CD8-positive, alpha-beta memory T cell (primary cell): ENCODE measurements at places on chromosomes 7 and 10. TPM values are rescaled to one million over a fixed set of nuclear protein-coding genes. Genes with fewer than 3 reads are reported as not detected.

OR9A2 gene
- total RNA-seq: not detected

PTF1A gene
- not detected for total RNA-seq

CRHR2 gene
- not detected for total RNA-seq

DNAJC9 gene
- total RNA-seq: 75.0 TPM

CAMK2B gene
- 0.42 TPM for total RNA-seq

PRF1 gene
- total RNA-seq: 95.7 TPM

SRRM3 gene
- not detected for total RNA-seq

CPVL gene
- 1.3 TPM for total RNA-seq

FGFBP3 gene
- total RNA-seq: 3.6 TPM

GIMAP1 gene
- 10.0 TPM for total RNA-seq

C7orf57 gene
- 0.92 TPM for total RNA-seq

UPK3BL2 gene
- total RNA-seq: 7.4 TPM

ACTL6B gene
- not detected for total RNA-seq

KCNH2 gene
- 0.24 TPM for total RNA-seq

GRCh38 chr7:44431091-44431608 lies 59.3 kb downstream of the NUDCD3 start:
- DNase-seq: peak; percentile 20

- no peak for DNase-seq
Observed at GRCh38 chr10:123655751-123656150, 10.4 kb upstream of the GPR26 start.

GRCh38 chr7:45070254-45070642 lies 18.5 kb downstream of the NACAD start:
- DNase-seq: no peak

- no peak for DNase-seq
Observed at GRCh38 chr7:39379416-39379815, 186.8 kb upstream of the YAE1 start.

- DNase-seq: no peak
Observed at GRCh38 chr7:26958834-26959233, 94.4 kb upstream of the SKAP2 start.

GRCh38 chr7:12391922-12392615 lies 11.6 kb downstream of the VWDE start:
- no peak for DNase-seq

DNA sequence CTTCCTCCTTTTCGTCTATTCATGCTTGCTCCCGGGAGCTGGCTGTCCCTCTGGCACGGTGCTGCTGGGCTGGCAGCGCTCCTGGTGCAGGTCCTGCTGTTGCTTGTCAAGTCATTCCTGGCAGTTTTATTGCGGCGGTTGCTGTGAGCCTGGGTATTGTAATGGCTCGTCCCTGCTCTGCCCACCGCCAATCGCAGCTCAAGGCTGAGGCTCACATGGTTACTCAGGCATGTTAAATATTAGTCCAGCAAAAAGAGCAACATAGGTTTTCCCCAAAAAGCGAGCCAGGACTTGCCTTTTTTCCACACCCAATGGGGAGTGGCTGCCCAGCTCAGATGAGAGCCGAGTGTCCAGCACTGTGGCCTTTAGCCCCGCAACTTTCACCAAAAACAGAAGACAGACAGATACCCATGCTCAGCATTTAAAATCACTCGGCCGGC lies 492.9 kb upstream of the FOXK1 start:
- no peak for DNase-seq

GRCh38 chr10:9625304-9625703 lies 1392.4 kb upstream of the CELF2 start:
- DNase-seq: no peak

DNA sequence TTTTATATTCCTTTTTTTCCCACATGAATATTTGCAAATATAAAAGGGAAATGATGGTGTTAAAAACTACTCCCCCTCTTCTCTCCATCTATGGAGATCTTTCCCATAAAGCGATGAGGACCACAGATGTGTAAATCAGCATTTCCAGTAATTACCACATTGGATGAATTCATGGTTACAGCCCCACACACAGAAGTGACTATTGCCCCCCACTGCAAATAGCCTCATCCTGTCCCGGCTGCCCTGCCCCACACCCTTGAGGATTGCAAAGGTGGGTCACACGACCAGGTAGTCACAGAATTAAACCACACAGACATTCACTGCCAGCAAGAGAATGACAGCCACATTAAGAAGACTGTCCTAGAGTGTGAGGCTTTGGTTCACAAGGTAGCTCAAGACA lies 145.1 kb downstream of the DOCK4 start:
- DNase-seq: no peak

- no peak for DNase-seq
Observed at GRCh38 chr10:25125201-25125611, 49.6 kb upstream of the GPR158 start.

- DNase-seq: no peak
Observed at GRCh38 chr10:18759575-18759974, 100.3 kb downstream of the ARL5B start.

- no peak for DNase-seq
Observed at GRCh38 chr7:151833691-151834090, 43.2 kb downstream of the PRKAG2 start.

- no peak for DNase-seq
Observed at GRCh38 chr7:45683556-45684148, 109.5 kb downstream of the ADCY1 start.

DNA sequence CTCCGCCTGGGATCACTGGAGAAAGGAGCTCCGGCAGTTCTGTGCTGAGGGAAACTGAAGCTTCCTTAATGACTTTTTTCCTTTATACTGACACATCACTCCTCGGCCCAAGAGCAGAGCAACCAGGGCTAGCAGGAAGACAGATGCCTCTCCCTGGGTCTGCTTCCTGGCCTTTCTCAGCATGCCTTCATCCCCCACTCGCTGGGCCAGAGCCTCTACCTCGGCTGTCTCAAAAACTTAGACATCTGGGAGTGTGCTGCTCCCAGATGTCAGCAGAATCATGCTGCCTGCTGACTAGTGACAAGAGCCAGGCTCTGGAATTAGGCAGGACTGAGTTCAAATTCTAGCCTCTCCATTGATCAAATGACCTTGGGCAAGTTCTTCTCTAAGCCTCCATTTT lies 24.4 kb upstream of the LRRC4 start:
- no peak for DNase-seq

DNA sequence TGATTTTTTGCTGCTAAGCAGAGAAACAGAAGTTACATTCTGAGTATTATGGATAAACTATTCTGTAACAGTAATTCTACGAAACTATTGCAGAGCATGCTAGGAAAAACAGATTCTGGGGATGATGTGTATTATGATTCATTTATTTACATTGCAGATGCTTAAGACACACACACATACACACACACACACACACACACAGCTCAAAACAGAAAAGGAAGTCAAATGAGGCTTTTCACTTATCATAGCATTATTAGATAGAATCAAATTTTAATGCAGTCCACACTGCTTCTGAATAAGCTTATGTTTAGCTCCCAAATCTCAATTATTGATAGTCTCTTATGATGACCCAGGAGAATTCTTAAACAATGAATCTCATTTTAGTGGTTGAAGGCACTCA lies 307.2 kb downstream of the HGF start:
- no peak for DNase-seq

- DNase-seq: no peak
Observed at GRCh38 chr10:112299456-112299855, 16.3 kb downstream of the TECTB start.

DNA sequence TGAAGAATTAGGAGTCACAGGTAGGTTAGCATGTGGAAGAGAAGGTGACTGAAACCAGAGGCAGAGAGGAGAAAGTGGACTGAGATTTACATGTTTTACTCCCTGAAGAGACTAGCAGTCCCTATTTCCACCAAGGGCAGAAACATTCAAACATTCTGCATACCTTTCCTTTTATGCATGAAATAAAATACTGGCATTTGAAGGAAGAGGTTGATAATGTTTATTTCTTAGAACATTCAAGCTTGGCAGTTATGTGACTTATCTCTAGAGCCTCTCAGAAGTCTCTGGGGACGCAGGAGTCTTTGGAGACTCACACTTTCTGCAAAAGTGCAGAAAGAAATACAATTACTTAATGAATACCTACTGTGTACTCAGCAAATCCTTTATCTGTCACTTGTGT lies 507.1 kb upstream of the C7orf33 start:
- DNase-seq: no peak

DNA sequence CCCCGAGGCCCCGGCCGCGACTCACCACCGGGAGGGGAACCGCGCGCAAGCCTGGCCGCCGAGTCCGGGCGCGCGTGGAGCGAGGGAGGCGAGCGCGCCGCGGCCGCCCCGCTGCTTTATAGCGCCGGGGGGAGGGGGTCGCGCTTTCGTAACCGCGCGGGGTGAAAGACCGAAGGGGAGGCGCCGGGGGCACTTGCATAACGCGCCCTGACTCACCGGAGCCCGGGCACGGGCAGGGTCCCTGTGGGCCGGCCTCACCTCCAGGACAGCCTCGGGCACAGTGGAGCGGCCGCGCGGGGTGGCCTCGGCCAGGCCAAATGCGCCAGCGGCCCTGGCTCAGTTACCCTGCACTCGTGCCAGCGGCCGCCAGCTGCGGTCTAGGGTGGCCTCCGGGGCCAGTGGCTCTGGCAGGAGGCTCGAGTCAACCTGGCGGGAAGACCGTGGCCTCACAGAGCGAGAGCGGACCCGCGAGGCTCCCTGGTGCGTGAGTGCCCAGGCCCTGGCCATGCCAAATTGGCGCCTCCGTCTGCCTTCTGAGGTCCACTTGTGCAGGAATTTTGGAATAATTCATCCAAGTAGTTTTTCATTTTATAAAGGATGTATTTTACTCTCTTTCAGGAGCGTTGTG lies at the start of gene RBP4:
Gene RBP4 (minus strand): TSS at position 90 of the 628 bp plus-strand sequence. CDS start 207 bp downstream, outside the sequence.
- no peak for DNase-seq

- no peak for DNase-seq
Observed at GRCh38 chr10:46525177-46525823, 31.2 kb downstream of the GPRIN2 start.

DNA sequence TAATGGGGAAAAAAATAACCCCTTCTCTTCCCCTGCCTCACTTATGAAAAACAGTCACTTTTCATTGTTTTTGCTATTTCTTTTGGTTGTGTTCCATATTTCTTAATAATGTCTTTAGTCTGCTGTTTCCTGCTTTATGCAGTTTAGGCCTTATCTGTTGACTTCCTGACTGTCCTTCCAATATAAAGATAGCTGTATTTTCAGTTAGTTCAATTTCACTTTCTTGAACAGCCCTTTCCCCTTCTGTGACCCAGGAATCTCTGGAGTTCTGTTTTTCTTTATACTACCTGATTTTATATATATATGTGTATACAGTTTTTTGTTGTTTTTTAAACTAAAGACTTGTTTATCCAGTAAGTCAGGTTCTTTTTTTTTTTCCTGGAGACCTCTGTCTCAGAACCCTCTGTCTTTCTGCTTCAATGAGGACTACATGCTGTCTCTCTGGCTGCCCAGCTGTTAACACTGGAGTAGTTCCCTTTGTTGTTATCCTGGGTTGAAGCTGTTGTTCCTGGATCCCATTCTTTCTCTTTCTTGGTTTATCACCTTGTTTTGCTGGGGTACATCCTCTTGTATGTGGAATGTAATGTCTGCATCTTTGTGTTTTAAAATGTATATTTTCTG lies 87.2 kb downstream of the GSDME start:
- DNase-seq: no peak

DNA sequence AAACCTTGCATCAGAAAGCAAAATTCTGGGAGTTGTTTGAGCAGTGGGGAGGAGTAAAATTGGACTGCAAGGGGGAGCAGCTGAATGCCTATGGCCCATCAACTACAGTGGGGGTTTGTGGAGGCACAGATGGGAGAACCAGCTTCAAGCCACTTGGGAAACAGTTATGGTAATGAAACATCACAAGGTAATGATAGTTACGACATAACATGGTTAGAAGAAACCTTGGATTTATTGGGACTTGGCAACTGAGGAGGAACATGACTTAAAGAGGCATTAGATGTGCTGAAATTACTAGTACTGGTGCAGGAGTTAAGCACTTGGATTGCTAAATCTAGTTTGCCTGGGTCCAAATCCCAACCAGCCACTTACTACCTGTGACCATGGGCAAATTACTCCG lies 868.4 kb downstream of the KCNMA1 start:
- DNase-seq: no peak

DNA sequence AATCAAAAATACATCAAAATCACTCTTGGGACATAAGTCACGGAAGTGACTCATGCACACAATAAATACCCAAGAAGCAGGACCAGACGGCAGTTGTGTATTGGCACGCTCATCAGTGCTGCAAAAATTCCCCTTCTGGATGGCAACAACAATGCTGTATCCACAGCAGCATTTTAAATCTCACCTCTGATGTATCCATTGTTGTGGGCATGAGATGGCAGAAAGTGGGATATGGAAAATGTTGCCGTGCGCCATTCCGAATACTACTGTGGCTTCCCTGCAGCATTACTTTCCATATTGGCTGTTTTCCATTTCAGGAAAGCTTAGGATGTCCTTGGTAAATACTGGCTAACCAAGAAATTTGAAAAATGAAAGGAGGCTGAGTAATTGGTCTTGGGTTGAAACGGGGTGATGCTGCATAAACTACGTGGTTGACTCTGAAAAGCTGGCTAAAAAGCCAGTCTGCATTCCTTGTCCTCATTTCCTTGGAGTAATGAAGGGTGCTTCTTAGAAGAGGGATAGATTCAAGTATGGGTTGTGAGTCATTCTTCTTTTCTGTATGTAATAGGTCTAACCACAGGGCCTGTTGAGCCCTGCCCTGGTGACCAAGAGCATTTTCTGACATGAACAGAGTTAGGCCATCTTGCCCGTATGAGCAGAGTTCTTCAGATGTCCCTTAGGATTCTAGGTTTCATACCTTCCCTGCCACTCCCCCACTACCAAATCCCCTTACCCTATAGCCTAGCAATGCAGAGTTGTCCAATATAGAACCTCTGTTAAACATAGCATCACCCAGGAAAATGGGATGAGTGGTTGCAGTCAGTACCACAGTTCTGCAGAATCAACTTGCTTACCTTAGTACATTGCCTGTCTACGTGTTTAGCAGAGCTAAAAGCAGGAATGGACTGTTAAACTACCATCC lies 36.3 kb upstream of the TOMM7 start:
- DNase-seq: no peak

- DNase-seq: peak; percentile 79
Observed at GRCh38 chr10:133261726-133262325, 14.8 kb downstream of the ADAM8 start.

GRCh38 chr10:12252882-12253546 lies 57.0 kb downstream of the CDC123 start:
- no peak for DNase-seq

DNA sequence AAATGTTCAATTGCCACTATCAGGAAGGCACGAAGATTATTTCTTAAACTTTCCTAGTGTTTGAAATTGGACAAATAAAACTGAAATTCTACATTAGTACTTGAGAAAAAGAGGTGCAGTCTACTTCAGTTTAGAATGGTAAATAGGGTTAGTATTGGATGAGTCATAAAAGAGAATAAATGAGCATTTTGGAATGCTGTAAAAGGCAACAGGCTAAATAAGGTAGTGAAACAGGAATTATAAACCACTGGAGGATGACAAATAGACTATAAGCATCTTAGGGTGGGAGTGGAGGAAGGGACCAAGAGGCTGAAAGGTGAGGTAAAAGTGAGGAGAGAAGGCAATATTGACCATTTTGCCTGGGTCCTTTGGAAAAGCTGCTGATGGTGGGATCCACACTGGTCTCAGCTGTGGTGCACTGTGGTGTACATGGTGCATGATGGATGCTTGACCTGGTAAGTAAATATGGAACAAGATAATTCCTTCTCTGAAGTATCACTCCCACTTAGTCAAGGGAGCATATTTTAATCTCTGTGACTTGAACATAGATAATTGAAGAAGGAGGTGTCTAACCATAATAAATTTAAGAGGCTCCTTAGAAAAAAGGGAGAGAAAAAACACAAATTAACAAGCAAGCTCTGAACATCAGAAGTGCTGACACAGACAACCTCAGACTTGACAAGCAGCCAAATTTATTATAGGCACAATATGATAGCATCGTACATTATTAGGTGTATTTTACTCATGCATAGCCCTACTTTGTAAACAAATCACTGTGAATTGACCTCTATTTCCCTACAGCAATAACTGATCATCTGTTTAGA lies 76.4 kb upstream of the SCIN start:
- no peak for DNase-seq
